ENCODE measurements at places on chromosomes 16 and 17.

- DNase-seq, result no peak
These were observed 323.0 kb downstream of the KCNJ2 start for GRCh38 chr17:70492368-70492767.

DNA sequence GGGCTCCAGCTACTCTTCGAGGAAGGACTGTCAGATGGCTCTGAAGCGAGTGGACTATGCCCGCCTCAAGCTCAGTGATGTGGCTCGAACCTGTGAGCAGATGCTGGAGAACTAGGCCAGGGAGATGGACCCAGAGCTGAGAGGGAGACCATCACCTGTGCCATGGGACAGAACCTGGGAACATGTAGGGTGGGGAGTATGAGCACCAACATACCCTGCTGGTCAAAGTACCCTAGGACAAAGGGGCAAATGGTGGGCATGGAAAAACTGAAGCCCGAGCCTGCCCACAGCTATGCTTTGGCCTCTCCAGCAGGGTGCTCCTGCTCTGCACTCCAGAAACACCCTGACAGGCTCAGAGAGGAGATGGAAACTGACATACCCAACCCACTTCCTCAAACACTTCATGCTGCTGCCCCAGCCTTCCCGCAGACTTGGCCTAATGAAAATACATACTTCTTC is 1.9 kb downstream of the MED11 start:
- no peak for DNase-seq

GRCh38 chr16:19835968-19836421 is 48.7 kb downstream of the GPRC5B start:
- no peak for DNase-seq

DNA sequence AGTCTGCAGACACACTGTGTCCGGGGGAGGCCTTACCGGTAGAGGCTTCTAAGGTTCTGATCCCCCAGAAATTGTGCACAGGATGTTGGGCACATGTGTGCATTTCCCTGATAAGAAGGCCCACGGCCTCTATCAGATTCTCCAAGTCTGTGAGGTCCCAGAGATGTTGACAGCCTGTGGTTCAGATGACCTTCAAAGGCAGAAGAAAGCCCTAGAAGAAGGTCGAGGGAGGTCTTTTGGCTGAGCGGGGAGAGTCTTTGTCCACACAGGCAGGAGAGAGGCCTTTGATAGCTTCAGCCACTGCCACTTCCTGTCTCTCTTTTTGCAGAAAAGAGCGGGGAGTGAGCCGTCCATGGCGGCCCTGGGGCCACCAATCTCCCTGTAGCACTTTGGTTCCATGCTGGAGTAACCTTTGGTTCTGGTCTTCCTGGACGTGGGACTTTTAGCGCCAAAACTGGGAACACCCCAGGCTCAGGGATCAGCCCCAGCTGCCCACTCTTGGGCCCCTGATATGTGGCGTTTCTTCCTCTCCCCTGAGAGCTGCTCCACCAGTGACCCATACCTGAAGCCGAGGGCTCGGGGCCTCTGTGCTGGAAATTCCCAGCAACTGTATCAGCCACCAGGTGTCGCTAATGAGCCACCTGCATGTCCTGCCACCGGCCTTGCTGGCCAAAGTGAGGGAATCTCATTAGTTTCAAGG is 28.1 kb upstream of the LGALS9 start:
- DNase-seq, result peak; percentile 53
